ENCODE measurements at places on chromosomes 4 and X.

- DNase-seq = no peak
Measured at GRCh38 chrX:20654596-20655106, 387.9 kb upstream of the RPS6KA3 start.

- DNase-seq = no peak
Measured at GRCh38 chr4:139042981-139043460, 27.4 kb downstream of the NOCT start.

GRCh38 chr4:7351014-7351413 lies 83.7 kb downstream of the PSAPL1 start:
- DNase-seq = no peak

DNA sequence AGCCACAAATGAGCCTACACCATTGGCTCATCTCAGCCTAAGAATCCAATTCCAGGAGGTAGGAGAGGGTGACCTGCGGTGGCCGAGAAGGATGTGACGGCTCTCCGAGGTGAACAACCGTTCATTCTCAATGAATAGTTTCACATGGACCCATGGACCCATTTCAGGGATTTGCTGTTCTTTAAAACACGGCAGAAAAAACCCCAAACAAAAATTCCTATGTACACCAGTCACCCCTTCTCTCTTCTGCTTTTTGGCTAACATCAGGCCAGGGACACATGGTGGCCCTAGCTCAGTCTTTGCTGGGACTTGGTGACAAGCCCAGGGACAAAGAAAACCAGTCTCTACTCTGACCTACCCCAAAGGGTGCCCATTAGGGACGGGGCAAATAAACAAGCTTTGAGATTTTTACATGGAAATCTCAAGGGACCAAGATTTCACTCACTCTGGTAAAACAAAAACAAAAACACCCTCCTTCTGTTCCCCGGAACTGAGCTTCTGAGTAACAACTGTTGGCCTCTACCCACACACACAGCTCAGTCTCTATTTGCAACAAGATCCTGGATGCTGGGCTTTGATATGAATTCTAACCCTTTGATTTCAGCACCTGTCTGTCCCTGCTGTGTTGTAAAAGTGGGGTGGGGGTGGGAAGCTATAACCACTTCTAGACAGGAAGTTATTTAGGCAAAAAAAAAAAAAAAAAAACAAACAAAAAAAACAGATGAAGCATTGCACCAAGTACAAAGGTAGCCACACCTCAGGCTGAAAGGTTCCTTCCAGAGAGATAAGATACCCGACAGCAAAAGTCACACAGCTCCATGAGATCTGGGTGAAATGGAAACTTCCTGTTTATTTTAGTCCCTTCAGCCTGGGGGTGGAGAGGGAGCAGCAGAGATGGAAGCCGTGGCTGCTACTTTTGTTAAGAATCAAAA lies 49.0 kb downstream of the DDX3X start:
- no peak for DNase-seq

GRCh38 chrX:12080265-12080664 lies 58.0 kb upstream of the FRMPD4 start:
- no peak for DNase-seq

DNA sequence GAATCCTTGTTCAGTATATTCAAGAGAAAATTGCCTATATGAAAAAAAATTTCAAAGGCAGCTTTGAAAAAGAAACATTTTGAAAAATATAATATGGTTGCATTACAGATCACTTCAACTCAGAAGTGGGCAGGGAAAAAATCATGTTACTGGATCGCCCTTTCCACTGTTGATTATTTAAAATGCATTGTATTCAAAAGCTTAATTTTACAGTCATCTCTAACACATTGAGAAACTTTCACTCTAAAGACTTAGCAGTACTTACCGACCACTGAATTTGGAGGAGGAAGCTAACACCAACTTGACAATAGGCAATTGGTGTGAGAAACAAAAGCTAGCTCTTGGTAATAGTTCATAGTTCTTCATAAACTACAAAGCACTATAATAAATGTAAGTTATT lies 101.9 kb downstream of the CEP135 start:
- DNase-seq = no peak

Data from left cardiac atrium (tissue), 4 donors.